Frontal cortex (tissue), 4 donors: ENCODE measurements at places on chromosomes 3 and 15. TPM values are rescaled to one million over a fixed set of nuclear protein-coding genes. Genes with fewer than 3 reads are reported as not detected.

GRCh38 chr15:32723171-32723948, 5.6 kb downstream of the GREM1 start:
- no peak for DNase-seq

- peak; percentile 37 for DNase-seq
Observed at GRCh38 chr15:34722439-34722836, 32.4 kb downstream of the GJD2 start.

DNA sequence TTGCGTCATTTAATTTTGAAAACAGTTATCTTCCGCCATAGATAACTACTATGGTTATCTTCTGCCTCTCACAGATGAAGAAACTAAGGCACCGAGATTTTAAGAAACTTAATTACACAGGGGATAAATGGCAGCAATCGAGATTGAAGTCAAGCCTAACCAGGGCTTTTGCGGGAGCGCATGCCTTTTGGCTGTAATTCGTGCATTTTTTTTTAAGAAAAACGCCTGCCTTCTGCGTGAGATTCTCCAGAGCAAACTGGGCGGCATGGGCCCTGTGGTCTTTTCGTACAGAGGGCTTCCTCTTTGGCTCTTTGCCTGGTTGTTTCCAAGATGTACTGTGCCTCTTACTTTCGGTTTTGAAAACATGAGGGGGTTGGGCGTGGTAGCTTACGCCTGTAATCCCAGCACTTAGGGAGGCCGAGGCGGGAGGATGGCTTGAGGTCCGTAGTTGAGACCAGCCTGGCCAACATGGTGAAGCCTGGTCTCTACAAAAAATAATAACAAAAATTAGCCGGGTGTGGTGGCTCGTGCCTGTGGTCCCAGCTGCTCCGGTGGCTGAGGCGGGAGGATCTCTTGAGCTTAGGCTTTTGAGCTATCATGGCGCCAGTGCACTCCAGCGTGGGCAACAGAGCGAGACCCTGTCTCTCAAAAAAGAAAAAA, 1.2 kb downstream of the B2M start:
- no peak for DNase-seq

- DNase-seq = no peak
Observed at GRCh38 chr3:197444793-197445379, 110.9 kb downstream of the BDH1 start.

DNA sequence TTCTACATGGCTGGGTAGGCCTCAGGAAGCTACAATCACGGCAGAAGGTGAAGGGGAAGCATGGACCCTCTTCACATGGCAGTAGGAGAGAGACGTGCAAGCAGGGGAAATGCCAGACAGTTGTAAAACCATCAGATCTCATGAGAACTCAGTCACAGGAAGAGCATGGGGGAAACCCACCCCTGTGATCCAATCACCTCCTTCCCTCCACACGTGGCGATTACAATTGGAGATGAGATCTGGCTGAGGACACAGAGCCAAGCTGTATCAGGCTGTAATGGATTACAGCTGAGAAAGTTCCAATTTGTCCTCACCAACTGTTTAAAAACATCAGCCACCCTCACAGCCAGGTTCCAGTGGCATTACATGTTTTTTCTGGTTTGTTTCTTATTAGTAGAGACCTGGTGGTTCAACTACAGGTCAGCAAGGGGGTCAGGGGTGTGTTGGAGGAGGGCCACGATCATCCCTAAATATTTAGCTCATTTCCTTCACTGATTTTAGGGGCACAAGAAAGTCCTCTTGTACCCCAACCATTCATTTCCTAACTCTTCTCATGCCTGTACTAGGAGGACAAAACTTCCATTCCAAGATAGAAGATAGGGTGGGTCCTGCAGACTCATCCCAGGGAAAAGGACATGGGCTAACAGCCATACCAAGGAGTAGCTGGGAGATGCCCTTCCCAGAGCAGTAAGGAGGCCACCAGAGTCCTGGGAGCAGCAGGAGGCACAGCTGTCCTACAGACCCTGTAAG, 54.4 kb downstream of the ANXA2 start:
- DNase-seq = no peak

GRCh38 chr3:194938845-194939531, 253.3 kb downstream of the FAM43A start:
- no peak for DNase-seq

Gene ARPIN
- total RNA-seq = 13.5 TPM

Gene CORO2B
- 19.2 TPM for total RNA-seq
